ENCODE measurements at places on chromosomes 13 and 19.

DNA sequence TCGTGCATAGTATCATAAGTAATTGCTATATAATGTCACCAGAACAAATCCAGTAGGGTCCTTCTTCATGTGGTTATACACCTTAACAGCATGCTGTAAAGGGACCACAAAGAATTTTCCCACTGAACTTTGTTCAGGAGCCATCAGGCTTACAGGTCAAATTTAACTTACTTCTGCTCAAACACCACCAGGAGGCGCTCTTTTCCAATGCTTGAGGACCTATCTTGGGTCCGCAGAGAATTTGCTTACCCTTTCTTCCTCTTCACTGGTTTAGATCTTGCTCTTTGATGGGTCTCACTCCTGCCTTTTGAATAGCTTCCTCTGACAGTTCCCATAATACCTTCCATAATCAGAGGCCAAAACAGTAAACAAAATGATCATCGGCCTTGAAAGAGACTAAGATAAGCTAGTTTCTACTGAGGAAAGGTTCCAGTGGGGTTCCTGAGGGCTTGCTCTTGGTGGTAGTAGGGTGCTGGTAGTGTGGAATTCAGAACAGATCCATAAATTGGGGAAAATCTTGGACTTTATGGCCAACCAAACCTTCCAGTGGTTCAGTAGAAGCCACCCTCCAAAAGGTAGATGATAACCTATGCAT lies 37.4 kb downstream of the SCGB2B2 start:
- peak; percentile 86 for DNase-seq

DNA sequence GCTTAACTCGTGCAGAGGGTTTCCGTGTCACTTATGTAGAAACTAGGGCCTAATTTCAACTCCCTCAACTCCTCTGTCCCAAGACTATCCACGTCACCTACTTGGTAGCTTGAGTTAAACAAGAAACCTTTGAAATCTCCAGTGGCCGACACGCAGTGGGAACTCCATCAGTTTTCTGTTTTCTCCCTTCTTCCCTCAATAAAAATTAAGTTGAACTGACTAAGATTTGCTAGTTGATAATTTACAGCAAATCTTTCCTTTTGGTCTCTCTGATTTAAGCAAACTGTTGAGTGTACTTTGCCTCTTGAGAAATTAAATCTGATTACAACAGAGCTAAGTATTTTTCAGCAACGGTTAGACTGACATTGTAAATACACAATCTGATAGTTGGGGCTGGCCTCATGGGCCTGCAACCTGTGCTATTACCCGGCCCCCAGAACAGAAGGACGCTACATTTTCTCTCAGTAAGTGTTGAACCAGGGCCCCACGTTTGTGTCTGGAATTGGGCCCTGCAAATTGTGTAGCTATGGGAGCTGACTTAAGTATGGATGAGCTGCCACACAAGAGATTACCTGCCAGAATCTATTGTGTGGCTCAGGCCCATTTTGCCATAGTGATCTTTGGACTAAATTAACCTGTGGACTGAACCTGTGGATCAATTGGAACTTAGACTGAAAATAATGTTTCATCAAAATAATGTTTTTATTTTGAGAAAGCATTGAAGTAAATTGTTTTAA lies 708 bp upstream of the ESD start:
- DNase-seq, result peak; percentile 4

DNA sequence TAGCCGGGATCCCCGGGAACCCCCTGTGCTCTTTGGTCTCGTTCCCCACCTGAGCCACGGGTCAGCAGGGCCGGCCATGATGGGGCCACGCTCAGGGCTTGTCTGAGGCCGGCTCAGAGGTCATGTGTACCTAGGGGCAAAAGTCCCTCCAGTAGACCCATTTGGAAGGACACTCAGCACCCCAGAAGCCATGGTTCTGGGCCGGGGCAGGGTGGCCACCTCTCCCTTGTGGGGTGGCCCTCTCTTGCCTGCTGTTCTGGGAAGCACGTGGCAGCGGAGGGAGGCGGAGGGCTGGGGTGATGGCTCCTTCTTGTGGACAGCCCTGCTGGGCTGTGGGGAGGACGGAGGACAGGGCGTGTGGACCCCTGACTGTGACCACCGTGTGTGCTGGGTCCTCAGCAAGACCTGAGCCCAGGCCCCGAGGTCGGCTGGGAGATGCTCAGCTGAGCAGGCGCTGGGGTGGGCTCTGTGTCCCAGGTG lies 6.4 kb upstream of the PEAK3 start:
- no peak for DNase-seq

- DNase-seq, result no peak
These were observed 168.4 kb downstream of the ZIC5 start for GRCh38 chr13:99803141-99803540.

- no peak for DNase-seq
These were observed 1.5 kb upstream of the RAB3A start for GRCh38 chr19:18205200-18205892.

- DNase-seq, result no peak
These were observed 103.6 kb upstream of the MYCBP2 start for GRCh38 chr13:77430377-77430951.

DNA sequence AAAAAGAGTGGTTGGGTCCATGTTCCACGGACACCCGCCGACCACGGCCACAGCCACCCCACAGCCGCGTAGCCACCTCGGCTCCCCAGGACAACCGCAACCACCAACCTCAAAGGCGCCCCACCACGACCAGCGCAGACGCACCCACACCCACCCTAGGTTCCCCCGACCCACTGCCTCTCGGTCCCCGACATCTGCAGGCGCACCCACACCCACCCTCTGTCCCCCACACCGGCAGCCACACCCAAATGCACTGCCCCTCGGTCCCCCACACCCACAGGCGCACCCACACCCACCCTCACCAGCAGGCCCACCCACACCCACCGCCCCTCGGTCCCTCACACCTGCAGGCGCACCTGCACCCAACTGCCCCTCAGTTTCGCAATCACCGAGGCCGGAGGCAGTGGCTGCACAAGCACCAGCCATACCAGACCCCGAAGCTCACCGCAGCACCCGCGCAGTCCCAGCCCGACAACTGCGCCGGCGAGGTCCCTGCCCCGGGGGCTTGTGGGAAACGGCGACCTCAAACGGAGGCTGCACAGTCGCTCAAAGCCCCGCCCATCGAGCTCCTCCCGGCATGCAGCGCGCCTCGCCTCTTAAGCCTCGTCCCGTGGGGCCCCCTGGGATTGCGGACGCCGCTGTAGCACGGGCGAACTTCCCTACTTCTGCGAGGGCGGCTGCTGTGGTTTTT lies 18.3 kb downstream of the ZNF77 start:
- no peak for DNase-seq

DNA sequence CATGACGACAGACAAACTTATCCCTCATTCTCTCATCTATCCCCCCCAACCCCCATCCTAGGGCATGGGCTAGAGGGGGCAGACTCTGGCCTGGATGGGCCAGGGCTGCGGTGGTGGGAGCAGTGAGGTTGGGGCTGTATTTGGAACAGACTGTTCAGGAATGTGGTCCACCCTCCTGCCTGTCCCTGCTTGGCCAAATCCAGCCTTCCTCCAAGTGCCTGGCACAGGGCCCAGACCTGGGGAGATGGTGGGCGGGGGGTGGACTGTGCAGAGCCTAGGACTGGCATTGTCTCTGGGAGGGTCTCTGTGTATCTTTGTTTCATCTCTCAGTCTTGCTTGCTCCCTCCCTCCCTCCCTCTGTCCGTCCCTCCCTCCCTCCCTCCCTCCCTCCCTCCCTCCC lies 14.2 kb downstream of the EGLN2 start:
- no peak for DNase-seq

GRCh38 chr19:16890461-16891184 lies 1.8 kb downstream of the F2RL3 start:
- DNase-seq, result no peak

GRCh38 chr13:113821847-113822246 lies 42.0 kb downstream of the GAS6 start:
- DNase-seq, result no peak

DNA sequence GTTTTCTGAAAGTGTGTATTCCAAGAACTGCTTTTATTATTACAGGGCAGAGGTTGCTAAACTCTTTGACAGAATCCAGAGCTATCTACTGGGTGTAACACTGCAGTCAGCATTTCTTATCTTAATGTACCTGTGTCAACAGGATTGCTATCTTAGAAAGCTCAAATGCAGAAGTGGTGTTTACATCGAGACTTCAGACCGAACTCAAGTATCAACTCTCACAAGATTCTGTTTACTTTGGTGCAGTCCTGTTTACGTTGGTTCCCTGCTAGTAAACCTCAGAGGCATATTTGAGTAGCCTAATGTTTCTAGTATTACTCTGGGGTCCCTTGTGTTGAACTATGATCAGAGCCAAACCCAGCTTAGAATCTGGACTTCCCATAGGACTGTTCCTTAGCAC lies 20.5 kb downstream of the SLC15A1 start:
- DNase-seq, result no peak

DNA sequence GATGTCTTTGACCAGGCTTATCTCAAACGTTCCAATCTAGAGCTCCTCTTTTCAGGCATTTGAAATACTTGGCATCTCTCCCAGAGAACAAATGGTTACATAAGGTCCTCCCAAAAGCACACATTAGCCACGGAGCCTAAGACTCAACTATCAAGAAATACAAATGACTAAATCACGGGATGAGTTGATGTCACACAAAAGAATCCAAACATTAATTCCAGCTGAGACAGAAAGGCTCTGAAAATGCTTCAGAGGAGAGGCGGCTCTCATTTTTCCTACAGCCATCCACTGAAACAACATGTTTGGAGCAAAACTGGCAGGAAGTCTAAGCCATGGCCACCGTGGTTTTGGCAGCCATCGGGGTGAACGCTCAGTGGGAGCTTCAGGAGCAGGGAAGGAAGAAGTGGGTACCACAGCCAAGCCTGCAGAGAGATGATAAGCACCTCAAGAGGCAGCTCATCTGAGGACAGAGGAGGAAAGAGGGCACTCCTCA lies 122.5 kb downstream of the STK24 start:
- DNase-seq, result no peak

DNA sequence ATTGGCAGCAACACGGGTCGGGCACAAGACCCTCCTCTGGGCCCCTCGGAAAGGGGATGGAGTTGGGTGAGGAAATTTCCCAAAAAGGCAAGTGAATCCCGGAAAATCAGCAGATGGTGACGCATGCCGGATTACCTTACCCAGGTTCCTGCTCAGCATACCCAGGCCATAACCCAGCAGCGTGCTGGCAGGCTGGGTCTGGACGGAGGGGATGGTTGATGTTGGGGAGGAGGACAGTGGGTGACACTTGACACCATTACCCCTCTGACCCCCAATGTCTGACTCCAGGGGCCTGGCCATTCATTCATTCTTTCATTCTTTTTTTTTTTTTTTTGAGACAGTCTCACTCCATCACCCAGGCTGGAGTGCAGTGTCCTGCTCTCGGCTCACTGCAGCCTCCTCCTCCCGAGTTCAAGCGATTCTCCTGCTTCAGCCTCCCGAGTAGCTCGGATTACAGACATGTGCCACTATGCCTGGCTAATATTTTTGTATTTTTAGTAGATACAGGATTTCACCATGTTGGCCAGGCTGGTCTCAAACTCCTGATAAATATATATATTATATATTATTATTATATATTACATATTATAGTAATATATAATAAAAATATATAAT lies 799 bp downstream of the PVR start:
- peak; percentile 64 for DNase-seq

DNA sequence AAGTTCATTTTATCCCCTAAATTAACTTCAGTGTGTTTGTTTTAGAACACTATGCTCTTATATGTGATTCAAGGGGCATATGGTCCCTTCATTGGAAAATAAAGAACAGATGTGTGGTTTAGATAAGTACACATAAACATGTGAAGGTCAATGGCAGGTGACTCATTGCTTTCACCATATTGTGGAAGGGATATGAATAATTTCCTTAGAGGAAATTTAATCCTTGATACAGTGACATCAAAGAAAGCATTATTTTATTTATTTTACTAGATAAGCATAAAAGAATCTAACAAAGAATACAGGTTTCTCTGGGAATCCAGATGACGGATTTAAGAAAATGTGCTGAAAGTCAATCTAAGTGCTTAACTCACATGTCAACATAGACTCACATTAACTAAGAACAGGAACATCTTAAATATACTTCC lies 373.5 kb downstream of the KCTD12 start:
- DNase-seq, result peak; percentile 29

- peak; percentile 57 for DNase-seq
These were observed 36.5 kb downstream of the B3GLCT start for GRCh38 chr13:31236211-31236786.

- no peak for DNase-seq
These were observed 29.5 kb upstream of the MUC16 start for GRCh38 chr19:9039728-9040127.

DNA sequence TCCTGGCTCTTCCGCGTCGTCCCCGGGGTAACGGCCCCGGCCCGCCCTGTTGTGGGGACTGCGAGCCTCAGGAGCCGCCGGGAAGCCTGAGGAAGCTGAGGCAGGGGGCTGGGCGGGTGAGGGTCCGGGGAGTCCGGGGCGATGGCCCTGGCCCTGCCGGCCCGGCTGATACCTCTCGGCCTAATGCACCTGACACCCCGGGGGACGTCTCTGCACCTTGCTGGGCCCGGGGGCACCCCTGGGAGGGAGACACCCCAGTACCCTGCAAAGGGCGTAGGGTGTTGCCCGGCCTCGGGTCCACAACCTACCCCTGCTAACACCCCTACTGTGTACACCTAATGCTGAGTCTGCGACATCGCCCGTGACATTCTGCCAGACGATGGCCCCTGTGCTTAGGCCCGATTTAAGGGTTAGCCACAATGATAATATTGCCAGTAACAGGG lies 410 bp downstream of the PIN1 start:
- DNase-seq, result no peak

DNA sequence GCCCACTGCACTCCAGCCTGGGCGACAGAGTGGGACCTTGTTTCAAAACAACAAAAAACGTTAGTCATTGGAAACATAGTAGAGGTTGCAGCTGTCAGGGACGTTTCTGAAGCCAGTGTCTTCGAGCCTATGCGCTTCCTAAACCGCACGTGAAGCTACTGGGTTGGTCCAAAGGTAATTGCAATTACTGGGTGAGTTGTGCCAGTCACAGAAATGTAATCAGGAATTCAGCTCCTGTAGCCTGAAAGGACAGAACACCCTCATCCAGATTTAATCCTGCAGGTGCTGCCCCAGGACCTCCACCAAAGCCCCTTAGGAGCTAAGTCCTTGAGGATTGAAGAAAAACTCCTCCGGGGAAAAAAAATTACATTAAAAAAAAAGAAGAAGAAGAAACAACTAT lies 2.4 kb upstream of the RHPN2 start:
- DNase-seq, result no peak

- DNase-seq, result no peak
These were observed 1.8 kb downstream of the DPF1 start for GRCh38 chr19:38221919-38222830.

DNA sequence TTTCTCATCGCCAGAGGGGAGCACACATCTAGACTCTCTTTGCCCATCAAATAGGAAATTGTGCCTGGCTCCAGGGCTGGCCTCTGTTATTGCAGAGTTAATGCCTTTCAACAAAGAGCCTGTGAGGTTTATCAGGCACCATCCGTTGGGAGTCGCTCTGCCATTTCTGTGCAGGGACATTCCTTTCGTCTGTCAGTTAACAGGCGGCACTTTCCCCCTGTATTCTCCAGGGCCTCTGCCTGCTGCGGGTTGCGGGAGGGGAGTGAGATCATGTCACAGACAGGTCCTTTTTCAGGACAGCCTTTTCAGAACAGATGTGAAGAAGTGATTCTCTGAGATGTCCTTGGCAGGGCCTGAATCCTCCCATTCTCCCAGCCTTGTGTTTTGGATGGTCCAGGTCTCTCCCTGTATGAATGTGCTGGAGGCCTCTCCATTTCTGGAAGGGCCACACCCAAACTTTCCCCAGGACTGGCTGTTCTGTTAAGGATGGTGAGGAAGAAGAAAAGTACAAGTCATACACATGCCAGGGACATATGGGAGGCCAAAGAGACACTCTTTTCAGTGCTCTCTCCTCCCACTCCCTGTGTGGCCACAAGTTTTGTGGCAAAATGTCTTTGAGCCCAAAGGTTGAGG lies 14.9 kb downstream of the SERP2 start:
- no peak for DNase-seq

Measured in SW480 (cell line).